Memory B cell (primary cell): ENCODE measurements at places on chromosomes 11 and 22.

- DNase-seq: no peak
Observed at GRCh38 chr11:33669598-33670249, 30.9 kb downstream of the C11orf91 start.

- DNase-seq: no peak
Observed at GRCh38 chr11:32311346-32312065, 123.8 kb downstream of the WT1 start.

- no peak for DNase-seq
Observed at GRCh38 chr11:131746201-131746600, 375.8 kb downstream of the NTM start.

- no peak for DNase-seq
Observed at GRCh38 chr11:83862691-83863090, 576.5 kb upstream of the CCDC90B start.

DNA sequence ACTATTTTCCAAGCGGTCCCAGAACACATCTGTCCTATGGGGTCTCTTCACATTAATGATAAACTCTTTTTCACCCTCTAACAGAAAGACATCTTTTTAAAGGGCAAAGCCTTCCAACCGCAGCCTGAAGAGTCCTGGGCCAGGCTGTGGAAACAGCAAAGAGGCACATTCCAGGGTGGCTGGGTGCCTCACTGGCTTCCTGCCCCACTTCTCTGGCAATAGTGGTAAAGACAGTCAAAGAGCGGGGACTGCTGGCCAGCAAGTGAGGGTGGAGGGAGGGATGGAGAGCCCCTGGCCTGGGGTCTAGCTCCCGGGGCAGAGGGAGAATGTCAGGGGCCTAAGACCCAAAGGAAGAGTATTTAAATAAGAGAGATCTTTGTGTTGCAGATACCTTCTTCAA, 10.2 kb upstream of the CHST1 start:
- DNase-seq: no peak

DNA sequence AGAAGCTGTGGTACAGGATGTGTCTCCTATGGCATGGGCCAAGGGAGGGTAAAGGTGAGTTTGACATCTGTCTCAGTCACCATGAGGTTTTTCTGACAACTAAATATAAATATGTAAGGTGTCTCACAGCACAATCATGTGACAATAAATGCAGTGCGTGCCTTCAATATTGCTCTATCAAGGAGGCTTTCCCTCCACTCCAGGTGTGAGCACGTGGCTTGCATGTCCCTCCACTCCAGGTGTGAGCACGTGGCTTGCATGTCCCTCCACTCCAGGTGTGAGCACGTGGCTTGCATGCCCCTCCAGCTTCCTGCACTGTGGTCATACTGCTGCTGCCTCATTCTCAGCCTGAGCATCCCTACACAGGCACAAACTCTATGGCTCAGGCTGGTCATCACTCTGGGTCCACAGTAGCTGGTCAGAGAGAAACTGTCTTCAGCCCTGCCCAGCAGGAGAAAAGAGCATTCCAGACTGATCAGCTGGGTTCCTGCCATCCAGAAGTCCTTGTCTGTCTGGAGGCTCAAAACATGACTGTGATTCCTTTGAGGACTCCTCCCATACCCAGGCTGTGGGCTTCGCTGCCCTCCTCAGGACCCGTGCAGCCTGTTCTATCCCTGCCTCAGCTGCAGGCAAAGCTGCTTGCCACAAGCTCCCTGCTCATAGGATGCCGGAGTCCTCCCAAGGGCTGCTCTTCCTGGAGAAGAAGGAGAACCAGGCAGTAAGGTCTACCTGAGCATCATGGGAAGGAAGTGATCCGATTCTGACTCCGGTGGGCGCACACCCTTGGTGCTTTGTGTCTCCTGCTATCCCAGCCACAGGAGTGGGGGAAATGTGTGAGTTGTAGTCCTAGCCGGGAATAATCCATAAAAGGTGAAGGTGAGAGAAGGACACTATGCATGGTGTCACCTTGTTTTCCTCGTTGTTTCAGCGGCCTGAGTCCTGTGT, 33.4 kb upstream of the VPREB1 start:
- DNase-seq: no peak

- DNase-seq: no peak
Observed at GRCh38 chr22:48376936-48377712, 1450.5 kb downstream of the BRD1 start.

GRCh38 chr22:25193548-25193947, 6.1 kb upstream of the CRYBB3 start:
- DNase-seq: no peak

GRCh38 chr22:38416621-38417251, 38.3 kb downstream of the KCNJ4 start:
- no peak for DNase-seq

GRCh38 chr11:64095273-64095817, 59.6 kb downstream of the FLRT1 start:
- no peak for DNase-seq
